ENCODE measurements at places on chromosomes 1 and 21. TPM values are rescaled to one million over a fixed set of nuclear protein-coding genes. Genes with fewer than 3 reads are reported as not detected.
A peak's percentile ranks its signal among the peaks of the same experiment; 100 is the strongest.

- no peaks in the 10 kb centered on the region for H3K4me1 ChIP-seq
- no peak overlapping the region for H3K27ac ChIP-seq
- H3K36me3 ChIP-seq = no peaks in the 10 kb centered on the region
- no peak for DNase-seq
These were observed 36.0 kb downstream of the ZNF281 start for GRCh38 chr1:200373811-200374231.

ZNF496 gene
- 53.8 TPM for total RNA-seq

ZBED6 gene
- 19.9 TPM for total RNA-seq

GRCh38 chr1:66374561-66375111 lies 159.3 kb upstream of the SGIP1 start:
- H3K4me1 ChIP-seq = no peaks in the 10 kb centered on the region
- H3K4me3 ChIP-seq = no peak overlapping the region
- H3K36me3 ChIP-seq = no peaks in the 10 kb centered on the region
- no peaks in the 10 kb centered on the region for H3K27me3 ChIP-seq
- no peak overlapping the region for H3K27ac ChIP-seq

CREG1 gene
- 151 TPM for total RNA-seq

PRRX1 gene
- 36.6 TPM for total RNA-seq

DNA sequence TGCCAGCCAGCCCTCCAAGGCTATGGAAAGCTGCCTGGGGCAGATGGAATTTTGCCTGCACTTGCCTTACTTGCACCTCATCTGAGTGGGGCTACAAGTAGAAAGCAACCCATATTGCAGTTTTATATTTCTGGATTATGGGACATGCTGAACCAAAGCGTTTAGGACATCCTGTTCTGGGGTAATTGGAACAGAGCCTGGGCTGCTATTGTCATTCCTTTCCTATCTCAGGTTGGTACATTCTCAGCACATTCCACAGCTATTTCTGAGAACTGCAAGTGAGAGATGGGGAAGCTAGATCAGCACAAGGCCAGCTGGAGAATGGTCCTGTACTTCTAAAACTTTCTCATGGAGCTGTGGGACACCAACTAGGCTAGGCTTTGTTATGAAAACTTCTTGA lies 713.8 kb downstream of the KCNT2 start:
- no peaks in the 10 kb centered on the region for H3K36me3 ChIP-seq
- DNase-seq = no peak
- no peak overlapping the region for H3K4me3 ChIP-seq
- no peak overlapping the region for H3K27ac ChIP-seq
- H3K27me3 ChIP-seq = no peaks in the 10 kb centered on the region
- H3K4me1 ChIP-seq = no peaks in the 10 kb centered on the region

KCNK2 gene
- total RNA-seq = 5.1 TPM

GRCh38 chr21:42460391-42461184 lies 35.4 kb downstream of the RSPH1 start:
- H3K36me3 ChIP-seq = no peaks in the 10 kb centered on the region
- H3K27ac ChIP-seq = no peak overlapping the region
- DNase-seq = no peak
- H3K4me1 ChIP-seq = no peaks in the 10 kb centered on the region
- no peak overlapping the region for H3K4me3 ChIP-seq

GRCh38 chr21:36735201-36735515 lies 36.2 kb downstream of the SIM2 start:
- no peaks in the 10 kb centered on the region for H3K27me3 ChIP-seq
- DNase-seq = no peak
- no peaks in the 10 kb centered on the region for H3K36me3 ChIP-seq
- H3K4me1 ChIP-seq = no peaks in the 10 kb centered on the region

- H3K4me3 ChIP-seq = no peak overlapping the region
- no peaks in the 10 kb centered on the region for H3K36me3 ChIP-seq
- no peaks in the 10 kb centered on the region for H3K4me1 ChIP-seq
- H3K27me3 ChIP-seq = no peaks in the 10 kb centered on the region
These were observed 42.4 kb upstream of the LRRC8C start for GRCh38 chr1:89590341-89591080.

- H3K27me3 ChIP-seq = no peaks in the 10 kb centered on the region
- H3K36me3 ChIP-seq = no peaks in the 10 kb centered on the region
These were observed 22.2 kb downstream of the MKNK1 start for GRCh38 chr1:46581681-46582455.

DNA sequence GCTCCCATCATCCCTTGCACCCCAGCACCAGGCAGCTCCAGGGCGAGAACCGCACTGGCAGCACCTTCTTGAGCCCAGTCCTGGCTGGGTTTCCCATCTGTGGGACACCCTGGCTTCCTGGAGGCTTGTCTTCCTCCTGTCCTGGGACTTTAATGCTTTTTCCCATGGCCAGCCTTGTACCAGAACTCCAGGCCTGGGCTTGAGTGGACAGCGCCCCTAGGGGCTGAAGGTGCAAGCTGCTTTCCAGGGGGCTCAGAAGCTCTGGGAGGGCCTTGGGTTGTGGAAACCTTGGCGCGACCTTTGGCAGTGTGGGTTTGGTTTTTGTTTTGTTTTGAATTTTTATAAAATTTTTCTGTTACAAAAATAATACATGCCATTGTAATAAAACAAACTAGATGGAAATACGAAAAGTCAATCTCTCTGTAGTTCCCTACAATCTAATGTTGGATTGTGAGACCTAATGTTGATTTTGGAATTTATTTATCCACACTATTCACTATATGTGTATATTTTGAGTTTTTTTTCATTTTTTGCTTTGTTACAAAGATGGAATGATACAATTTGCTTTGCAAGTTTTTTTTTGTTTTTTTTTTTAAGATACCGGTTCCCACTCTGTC lies 33.8 kb upstream of the RPL11 start:
- no peak overlapping the region for H3K27ac ChIP-seq
- H3K4me1 ChIP-seq = peaks cover 4% of the 10 kb centered on the region
- no peaks in the 10 kb centered on the region for H3K27me3 ChIP-seq
- no peak overlapping the region for H3K4me3 ChIP-seq
- H3K36me3 ChIP-seq = no peaks in the 10 kb centered on the region

DNA sequence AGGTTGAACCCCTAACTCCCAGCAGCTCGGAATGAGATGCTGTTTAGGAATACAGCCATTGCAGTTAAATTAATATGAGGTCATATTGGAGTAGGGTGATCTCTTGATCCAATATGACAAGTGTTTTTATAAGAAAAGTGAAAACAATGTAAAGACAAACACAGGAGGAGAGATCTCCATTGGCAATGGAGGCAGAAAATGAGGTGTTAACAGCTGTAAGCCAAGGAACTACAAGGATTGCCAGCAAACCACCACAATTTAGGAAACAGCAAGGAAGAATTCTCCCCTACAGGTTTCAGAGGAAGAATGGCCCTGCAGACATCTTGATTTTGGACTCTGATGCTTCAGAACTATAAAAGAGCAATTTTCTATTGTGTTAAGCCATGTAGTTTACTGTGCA lies 774.3 kb downstream of the MRPL39 start:
- no peak overlapping the region for H3K27ac ChIP-seq
- H3K27me3 ChIP-seq = no peaks in the 10 kb centered on the region
- H3K4me1 ChIP-seq = no peaks in the 10 kb centered on the region

GRCh38 chr1:39250460-39251240 lies 46.2 kb downstream of the MACF1 start:
- H3K27me3 ChIP-seq = no peaks in the 10 kb centered on the region
- H3K27ac ChIP-seq = no peak overlapping the region
- no peak for DNase-seq

DNA sequence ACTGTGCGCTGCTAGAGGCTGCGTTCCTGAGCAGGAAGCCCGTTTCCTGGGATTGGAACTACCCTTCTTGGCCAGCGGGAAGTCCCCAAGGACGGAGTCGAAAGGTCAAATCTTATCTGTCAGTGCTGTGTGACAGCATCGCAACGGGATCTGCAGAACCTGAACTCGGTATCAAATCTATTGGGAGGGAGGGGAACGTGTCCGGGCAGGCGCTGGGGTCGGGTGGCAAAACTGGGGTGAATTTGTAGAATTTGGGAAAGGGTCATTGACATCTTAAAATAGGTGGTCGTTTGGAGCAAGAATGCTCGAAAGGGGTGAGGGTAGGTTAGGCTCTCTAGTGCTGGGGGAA lies 725 bp upstream of the ARPC5 start:
- peak overlapping the region; percentile 93 for H3K4me3 ChIP-seq
- H3K27me3 ChIP-seq = no peaks in the 10 kb centered on the region
- H3K27ac ChIP-seq = no peak overlapping the region
- no peak for DNase-seq

MAN1C1 gene
- 56.9 TPM for total RNA-seq

All from ovary (tissue), 10 donors.